IMR-90 (cell line): ENCODE measurements at places on chromosomes 11 and 22. TPM values are rescaled to one million over a fixed set of nuclear protein-coding genes. Genes with fewer than 3 reads are reported as not detected.

CLDN25 gene
- total RNA-seq = not detected in 2 replicates

DCHS1 gene
- total RNA-seq = 1.4 and 1.7 TPM in 2 replicates

DEUP1 gene
- total RNA-seq = not detected in 2 replicates

OTOG gene
- not detected in 2 replicates for total RNA-seq

LDLRAD3 gene
- total RNA-seq = 2.7 and 3.6 TPM in 2 replicates

CDKN1C gene
- total RNA-seq = 1.6 and 2.2 TPM in 2 replicates

SLCO2B1 gene
- total RNA-seq = not detected in 2 replicates

MPEG1 gene
- not detected in 2 replicates for total RNA-seq

IGSF9B gene
- total RNA-seq = under 0.01 TPM in 1 of 2 replicates, not detected in the other

CHADL gene
- 0.18 and 0.28 TPM in 2 replicates for total RNA-seq

KLHL35 gene
- 1.4 and 1.6 TPM in 2 replicates for total RNA-seq

TYR gene
- not detected in 2 replicates for total RNA-seq

OR8J3 gene
- total RNA-seq = not detected in 2 replicates

GLYAT gene
- not detected in 2 replicates for total RNA-seq

OR52N2 gene
- not detected in 2 replicates for total RNA-seq

CLDN5 gene
- under 0.01 and 0.18 TPM in 2 replicates for total RNA-seq

- no peak for DNase-seq
Measured at GRCh38 chr11:132802947-132803346, 729.4 kb downstream of the OPCML start.

GRCh38 chr11:73236854-73237253, 18.8 kb downstream of the P2RY2 start:
- DNase-seq = peak; percentile 18

GRCh38 chr22:46416891-46417580, 81.5 kb downstream of the TRMU start:
- no peak for DNase-seq

DNA sequence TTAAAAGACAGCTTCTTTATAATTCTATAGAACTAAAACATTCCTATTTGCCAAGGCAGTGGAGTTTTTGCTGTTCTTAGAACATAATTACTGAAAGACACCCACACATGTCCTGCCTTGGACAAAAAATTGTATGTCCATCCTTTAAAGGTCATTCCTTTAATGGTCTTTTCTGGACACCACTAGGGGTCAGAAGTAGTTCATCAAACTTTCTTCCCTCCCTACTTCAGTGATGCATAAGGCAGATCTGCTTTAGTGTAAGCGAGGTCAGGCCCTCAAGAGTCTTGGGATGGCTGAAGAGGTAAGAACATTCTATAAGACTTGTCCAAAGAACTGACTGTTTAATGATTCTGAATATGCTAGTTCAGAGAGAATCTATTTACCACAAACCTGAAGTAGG, 4.3 kb upstream of the OR51V1 start:
- DNase-seq = peak; percentile 90

GRCh38 chr11:72522186-72522585, 87.9 kb upstream of the CLPB start:
- no peak for DNase-seq

DNA sequence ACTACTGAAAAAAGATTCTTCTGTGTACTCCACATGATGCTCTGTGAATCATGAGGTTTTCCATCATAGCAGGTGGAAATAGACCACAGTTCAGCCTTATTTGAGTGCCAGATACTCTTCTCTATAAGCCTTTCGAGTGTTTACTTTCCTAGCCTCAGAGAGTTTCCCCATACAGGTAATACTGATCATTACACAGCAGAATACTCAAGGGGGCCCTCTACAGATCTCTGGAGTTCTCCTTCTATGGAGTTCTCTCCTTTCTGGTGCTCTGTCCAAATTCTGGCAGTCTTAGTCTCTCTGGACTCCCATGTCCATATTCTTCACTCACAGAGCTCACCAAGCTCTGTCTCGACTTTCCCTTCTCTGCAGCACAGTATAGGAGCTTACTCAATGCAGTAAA, 175.7 kb upstream of the CARD18 start:
- DNase-seq = no peak

- DNase-seq = no peak
Measured at GRCh38 chr22:48607901-48608662, 1219.6 kb downstream of the BRD1 start.

- no peak for DNase-seq
Measured at GRCh38 chr11:22555881-22556280, 69.7 kb downstream of the FANCF start.

GRCh38 chr11:80414181-80415165, 973.6 kb upstream of the TENM4 start:
- no peak for DNase-seq

DNA sequence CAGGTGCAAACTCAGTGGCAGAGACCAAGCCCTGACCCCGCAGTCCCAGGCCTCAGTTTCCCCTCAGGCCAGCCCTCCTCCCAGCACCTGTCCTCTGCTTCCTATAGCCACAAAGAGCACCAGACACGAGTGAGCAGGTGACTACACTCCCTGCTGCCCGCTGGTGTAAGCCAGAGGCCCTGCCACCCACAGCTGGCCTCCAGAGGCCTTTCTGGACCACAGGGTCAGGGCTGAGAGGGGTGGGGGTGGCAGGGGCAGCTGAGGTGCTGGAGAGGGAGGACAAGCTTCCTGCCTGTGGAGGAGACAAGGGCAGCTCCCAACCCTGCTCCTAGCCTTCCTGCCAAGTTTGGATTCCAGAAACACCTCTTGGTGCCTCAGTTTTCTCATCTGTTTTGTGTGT, 31.3 kb upstream of the WNT7B start:
- DNase-seq = no peak

DNA sequence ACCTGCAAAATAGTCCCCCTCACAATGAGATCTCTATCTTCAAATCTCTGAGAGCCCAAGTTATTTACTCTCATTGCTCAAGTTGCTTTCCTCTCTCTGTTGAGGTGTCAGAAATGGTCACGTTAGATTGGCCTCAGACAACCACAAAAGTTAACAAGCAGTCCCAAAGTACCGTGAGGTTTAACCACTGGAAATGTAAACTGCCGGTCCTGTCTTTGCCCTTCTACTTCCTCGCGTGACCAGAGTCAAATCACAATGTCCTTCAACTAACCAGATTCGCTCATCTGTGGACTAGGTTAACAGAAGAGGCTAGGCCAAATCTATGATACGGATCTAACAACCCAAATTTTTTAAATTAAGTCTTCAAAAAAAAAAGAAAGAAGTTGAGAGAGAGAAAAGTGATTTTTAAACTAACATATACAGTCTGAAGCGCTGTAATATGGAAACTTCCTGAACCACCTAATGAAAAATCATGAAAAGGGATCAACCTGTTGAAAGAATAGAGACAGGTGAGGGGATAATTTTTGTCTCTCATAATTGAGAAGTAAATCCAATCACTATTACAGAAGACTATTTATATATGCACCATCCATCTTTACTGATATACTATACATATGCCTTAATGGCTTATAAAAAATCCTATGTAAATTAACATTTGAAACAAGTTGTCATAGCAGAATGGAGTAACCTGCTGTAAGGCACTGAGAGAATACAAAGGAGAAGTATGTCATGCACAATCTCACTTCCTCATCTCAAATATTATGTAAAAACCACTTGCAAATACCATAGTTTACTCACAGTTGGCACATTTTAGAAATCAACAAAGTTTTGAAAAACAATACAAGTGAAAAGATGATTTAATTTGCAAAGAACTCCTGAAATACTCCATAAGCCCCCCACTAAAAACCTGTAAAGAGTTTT, 3.3 kb upstream of the JAML start:
- no peak for DNase-seq

- no peak for DNase-seq
Measured at GRCh38 chr11:1834779-1835670, at the start of gene SYT8. SYT8 (plus strand) TSS chr11:1834990; CDS start chr11:1835106, 116 bp downstream.

DNA sequence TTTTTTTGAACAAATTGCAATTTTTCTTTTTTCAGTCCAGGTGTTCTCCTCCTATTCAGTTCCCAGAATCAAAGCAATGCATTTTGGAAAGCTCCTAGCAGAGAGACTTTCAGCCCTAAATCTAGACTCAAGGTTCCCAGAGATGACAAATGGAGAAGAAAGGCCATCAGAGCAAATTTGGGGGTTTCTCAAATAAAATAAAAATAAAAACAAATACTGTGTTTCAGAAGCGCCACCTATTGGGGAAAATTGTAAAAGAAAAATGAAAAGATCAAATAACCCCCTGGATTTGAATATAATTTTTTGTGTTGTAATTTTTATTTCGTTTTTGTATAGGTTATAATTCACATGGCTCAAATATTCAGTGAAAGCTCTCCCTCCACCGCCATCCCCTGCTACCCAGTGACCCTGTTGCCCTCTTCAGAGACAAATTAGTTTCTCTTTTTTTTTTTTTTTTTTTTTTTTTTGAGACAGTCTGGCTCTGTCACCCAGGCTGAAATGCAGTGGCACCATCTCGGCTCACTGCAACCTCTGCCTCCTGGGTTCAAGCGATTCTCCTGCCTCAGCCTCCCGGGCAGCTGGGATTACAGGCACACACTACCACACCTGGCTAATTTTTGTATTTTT, 6.2 kb upstream of the UBE4A start:
- DNase-seq = peak; percentile 5

- DNase-seq = peak; percentile 44
Measured at GRCh38 chr11:88414981-88415413, 77.5 kb upstream of the CTSC start.

- DNase-seq = no peak
Measured at GRCh38 chr11:28535677-28536076, 427.5 kb downstream of the METTL15 start.

GRCh38 chr11:36374726-36375125, 78.6 kb downstream of the PRR5L start:
- no peak for DNase-seq

DNA sequence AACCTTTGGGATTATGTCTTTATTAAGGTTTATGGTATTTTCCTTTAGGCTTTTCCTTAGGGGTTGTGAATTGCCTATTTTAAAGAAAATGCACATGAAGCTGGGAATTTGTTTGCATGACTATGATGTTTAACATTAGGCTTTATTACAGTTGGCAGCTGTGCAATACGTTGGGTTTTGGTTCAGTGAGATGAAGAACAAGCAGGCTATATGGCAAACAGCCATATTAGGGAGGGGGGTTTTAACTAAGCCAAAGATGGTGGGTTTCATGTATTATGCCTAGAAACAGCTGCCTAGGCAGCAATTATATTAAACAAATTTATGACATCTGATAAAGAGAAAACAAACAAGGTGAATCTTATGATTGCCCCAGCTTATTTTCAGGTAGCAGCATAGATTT, 880.8 kb downstream of the FAM181B start:
- no peak for DNase-seq

DNA sequence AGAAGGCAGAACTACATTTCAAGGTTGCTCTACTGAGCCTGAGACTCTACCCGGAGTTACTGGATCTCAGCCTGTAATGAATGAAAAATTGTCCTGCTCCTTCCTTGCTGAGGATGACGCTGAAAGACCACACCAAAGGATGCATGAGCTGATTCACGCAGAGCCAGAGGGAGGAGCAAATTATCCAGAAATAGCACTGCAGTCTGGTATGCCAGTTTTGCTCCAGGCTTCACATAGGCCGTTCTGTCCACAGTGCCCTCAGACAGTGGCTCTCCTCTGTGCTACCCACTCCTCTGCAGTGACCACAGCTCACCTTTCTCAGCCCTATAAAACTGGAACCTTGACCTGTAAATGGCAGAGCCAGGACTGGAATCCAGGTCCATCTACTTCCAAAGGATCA, 79.3 kb upstream of the GALNT18 start:
- peak; percentile 24 for DNase-seq

- no peak for DNase-seq
Measured at GRCh38 chr11:46012185-46012584, 89.7 kb downstream of the LARGE2 start.

DNA sequence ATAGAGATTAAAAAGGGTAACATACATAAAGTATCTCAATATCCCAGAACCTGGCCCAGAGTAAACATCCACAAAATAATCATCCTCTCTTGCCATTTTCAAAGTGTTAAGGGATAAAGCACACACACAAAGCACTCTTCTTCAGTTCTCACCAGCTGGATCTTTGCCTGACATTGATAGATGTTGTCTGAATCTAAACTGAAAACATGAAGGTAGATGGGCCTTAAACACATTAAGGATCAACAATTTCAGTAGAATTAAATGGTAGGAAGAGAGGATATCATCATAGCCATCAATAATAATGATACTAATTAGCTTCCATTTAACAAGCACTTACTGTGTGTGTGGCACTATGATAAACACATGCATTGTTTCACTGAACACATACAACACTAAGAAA, 261.1 kb downstream of the OPCML start:
- DNase-seq = no peak

DNA sequence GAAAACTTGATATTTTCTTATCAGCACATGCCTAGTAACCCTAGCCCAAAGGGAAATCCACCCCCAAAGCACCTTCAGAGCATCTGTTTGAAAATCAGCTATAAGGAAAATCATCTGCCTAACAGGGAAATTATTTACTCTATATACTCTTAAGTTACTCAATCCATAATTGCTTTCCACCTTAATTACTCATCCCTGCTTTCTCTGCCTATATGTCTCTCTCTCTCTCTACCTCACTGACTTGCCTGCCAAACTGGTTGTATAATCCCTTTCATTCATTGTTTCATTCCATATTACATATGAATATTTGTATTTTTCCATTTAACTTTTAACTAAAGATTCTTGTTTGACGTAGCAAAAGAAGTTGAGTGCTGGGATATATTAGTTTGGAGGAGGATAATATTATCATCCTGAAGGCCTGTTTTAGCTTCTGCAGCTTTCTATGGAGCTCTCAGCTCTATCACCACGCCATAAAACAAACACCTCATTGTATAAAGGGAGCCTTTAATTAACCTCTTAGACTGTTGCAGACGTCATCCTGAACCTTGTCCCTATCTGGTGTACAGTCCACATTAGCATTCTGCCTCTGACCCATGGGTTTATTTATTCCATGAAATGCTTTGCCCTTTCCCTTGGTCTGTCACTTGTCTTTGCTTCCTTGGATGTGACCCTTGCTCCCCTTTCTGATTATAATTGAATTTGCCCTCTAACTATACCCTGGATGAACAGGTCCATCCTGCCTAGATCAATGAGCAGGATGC, 98.9 kb downstream of the INSC start:
- no peak for DNase-seq

- DNase-seq = no peak
Measured at GRCh38 chr11:95365348-95365747, 134.3 kb upstream of the SESN3 start.
